ENCODE measurements at places on chromosomes 7 and 10.

GRCh38 chr10:61343796-61344195 lies 109.4 kb downstream of the TMEM26 start:
- DNase-seq: no peak

- no peak for DNase-seq
Measured at GRCh38 chr10:96261132-96261531, 10.2 kb downstream of the BLNK start.

DNA sequence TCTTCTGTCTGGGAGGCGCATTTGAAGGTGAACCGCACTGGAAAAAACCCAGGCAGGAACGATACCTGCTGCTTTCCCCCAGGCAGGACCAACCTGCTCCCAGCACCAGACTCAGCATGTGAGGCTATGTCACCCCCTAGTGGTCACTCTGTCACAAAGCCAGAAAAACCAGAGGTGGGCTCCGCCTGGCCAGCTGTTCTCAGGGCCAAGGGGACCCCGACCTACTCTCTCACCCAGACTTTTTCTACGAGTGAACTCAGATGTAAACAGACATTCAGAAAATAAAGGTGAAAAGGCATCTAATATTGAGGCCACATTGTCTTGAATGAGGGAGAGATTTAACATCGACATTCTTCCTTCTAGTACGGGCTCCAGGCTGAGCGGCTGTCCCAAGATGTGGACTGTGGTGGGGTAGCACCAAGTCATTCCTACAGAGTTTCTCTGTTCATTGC lies 117.3 kb downstream of the PRKAG2 start:
- peak; percentile 23 for DNase-seq

DNA sequence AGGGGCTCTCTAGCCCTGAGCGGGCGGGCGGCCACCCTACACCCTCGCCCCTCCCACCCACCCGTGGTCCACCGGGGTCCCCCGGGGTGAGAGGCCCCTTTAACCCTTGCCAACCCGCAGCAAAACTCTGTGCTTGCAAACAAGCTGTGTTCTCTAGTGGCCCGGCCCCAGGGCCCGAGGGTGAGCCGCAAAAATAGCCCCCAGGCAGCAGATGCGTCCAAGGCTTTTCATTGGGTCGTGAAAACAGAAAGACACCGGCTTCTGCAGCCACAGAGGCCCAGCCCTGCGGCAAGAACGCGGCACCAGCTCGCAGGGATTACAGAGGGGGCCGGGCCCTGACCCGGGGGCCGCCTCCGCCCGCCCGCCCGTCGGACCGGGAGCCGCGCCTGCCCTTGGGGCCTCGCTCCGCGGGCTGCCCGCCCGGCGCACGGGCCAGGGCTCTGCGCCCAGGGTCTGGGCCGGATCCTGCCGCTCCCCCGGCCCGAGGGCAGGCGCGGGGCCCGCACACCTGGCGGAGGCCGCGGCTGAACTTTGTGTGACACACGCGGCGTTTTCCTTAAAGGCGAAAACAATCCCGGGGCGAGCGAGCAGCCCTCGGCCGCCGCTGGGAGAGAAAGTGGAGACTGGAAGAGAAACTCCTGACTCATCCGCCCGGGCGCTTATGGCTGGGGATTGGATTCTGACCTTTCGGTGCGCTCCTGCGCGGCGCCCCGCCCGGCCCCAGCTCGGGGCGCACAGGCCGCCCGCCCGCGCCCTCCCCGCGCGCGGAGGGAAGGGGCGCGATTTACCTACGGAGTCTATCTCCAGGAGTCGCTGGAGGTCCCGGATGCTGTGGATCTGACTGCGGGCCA lies 2.8 kb downstream of the PDGFA start:
- no peak for DNase-seq

GRCh38 chr10:76025124-76025477 lies 593.7 kb downstream of the LRMDA start:
- DNase-seq: no peak

DNA sequence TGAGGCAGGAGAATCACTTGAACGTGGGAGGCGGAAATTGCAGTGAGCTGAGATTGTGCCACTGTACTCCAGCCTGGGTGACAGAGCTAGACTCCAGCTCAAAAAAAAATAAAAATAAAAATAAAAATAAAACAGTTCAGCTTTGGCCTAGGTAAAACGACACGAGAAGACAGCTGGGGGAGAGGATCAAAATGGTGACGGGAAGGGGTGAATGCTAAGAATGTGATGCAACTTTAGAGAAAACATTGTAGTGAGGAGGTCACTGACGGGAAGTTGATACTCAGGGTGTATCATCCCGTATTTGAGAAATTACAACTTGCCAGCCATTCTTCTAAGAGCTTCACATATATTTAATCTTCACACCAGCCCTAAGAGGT lies 1.1 kb downstream of the NDST2 start:
- DNase-seq: no peak

DNA sequence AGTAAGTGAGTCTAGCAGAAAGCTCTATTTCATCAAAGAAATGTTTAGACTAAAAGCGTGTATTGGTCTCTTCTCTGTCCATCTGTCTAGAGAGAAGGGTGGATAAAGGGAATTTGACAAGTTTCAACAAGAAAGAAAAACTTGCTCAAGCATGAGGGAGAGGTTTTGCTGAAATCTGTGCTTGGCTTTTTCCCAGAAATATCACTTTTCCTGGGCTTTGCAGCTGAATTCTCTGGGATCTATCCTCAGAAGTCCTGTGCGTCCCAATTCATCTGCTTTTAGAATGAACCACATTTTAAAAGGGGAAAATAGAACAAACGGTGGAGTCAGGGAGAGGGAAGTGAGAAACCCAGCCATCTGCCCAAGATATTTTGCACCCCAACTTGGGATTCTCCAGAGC lies 59.6 kb upstream of the CELF2 start:
- no peak for DNase-seq

DNA sequence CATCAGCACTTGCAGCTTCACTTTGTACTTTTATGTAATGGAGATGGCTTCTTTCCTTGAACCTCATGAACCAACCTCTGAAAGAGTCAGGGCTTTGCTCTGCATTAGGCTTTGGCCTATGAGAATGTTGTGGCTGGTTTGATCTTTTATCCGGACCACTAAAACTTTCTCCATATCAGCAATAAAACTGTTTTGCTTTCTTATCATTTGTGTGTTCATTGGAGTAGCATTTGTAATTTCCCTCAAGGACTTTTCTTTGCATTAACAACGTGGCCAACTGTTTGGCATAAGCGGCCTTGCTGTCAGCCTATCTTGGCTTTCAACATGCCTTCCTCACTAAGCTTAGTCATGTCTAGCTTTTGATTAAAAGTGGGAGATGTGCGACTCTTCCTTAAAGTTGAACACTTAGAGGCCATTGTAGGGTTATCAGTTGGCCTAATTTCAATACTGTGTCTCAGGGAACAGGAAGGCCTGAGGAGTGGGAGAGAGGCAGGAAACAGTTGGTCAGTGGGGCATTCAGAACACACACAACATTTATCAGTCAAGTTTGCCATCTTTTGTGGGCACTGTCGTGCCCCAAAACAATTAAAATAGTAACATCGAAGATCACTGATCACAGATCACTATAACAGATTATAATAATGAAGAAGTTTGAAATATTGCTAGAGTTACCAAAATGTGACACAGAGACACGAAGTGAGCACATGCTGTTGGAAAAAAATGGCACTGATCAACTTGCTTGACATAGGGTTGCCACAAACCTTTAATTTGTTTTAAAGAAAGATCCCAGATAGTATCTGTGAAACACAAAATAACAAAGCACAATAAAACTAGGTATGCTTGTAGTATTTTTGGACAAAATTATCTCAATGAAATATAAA lies 64.7 kb downstream of the NRF1 start:
- DNase-seq: no peak

DNA sequence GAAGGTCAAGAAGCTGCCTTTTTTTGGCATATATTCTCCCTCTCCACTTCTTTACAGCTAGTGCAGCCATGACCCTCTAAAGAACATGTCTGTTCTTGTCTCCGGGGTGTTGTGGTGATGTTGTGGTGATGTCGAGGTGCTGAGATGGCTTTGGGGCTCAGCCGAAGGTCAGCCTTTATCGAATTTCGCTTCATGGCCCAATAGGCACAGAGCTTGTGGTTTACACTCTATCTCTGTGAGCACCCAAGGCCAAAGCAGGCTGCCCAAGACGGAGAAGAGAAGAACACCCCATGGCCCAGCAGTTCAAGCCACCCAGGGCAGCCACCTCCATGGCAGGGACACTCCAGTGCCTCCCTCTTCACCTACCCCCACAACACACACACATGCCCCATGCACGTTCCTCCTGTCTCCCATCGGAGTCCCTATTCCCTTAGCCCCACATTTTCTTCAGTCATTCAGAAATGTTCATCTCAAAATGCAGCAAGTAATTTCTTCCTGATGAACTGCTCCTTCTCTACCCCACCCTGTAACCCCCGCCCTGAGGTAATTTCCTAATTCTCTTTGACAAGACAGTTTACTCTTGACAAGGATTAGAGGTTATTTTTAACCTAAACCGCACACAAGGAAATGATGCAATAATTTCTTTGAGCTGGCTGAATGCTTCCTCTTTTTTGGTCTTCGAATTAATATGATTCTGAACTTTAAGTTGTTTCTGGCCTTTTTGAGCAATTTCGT lies 18.6 kb upstream of the ADRB1 start:
- DNase-seq: no peak

GRCh38 chr10:124949543-124949942 lies 7.6 kb downstream of the ZRANB1 start:
- DNase-seq: no peak

Data from activated naive CD4-positive, alpha-beta T cell (primary cell).